ENCODE measurements at places on chromosomes 6 and 20.

- DNase-seq: no peak
These were observed 232.7 kb upstream of the TENT5A start for GRCh38 chr6:81985191-81985590.

GRCh38 chr6:13487122-13488014 is at the start of gene GFOD1:
GFOD1 (minus strand) TSS chr6:13487600; CDS start chr6:13486890, 710 bp downstream.
- DNase-seq: peak; percentile 85

GRCh38 chr6:68046302-68046701 is 588.8 kb upstream of the ADGRB3 start:
- DNase-seq: no peak

- no peak for DNase-seq
These were observed 35.9 kb upstream of the FAM50B start for GRCh38 chr6:3813150-3813780.

GRCh38 chr20:62356589-62357186 is 10.4 kb downstream of the LAMA5 start:
- no peak for DNase-seq
